ENCODE measurements at places on chromosomes 6 and 20.

DNA sequence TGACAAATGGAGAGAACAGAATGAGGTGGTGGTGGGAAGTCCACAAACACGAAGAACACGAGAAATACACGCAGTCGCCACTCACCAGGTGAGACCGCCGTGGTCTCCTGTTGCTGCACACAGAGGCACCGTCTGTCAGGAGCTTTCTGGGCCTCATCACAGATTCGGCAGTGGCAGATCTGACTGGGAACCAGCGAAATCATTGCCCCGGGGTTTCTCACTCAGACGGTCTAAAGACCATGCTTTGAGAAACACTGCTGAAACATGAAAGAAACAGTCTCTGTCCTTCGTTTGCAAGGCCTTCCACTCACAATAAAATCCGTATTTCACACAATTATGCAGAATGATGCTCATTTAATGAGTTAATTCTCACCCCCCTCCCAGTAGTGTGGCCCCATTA lies 130.9 kb upstream of the AFDN start:
- no peak for DNase-seq

GRCh38 chr6:166589337-166589731 lies 2.9 kb upstream of the RAMACL start:
- no peak for DNase-seq

DNA sequence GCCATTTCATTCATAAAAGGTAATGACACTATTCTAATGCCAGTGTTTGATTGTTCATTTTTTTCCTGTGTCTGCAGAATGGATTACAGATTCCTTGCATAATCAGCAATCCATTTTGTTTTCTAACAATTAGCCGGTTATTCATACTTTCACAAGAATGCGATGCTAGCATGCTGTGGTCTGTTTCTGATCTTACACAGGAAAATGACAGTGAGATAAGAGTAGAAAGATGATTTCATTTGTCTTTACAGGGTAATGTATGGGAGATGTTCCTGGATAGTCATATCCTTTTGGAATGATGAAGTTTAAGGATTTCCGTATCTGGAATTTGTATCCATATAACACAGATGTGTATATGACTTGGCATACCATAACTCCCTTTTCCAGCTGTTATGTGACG lies 207.3 kb downstream of the FARS2 start:
- DNase-seq: no peak

- no peak for DNase-seq
Measured at GRCh38 chr6:83536647-83537589, 24.6 kb downstream of the PRSS35 start.

DNA sequence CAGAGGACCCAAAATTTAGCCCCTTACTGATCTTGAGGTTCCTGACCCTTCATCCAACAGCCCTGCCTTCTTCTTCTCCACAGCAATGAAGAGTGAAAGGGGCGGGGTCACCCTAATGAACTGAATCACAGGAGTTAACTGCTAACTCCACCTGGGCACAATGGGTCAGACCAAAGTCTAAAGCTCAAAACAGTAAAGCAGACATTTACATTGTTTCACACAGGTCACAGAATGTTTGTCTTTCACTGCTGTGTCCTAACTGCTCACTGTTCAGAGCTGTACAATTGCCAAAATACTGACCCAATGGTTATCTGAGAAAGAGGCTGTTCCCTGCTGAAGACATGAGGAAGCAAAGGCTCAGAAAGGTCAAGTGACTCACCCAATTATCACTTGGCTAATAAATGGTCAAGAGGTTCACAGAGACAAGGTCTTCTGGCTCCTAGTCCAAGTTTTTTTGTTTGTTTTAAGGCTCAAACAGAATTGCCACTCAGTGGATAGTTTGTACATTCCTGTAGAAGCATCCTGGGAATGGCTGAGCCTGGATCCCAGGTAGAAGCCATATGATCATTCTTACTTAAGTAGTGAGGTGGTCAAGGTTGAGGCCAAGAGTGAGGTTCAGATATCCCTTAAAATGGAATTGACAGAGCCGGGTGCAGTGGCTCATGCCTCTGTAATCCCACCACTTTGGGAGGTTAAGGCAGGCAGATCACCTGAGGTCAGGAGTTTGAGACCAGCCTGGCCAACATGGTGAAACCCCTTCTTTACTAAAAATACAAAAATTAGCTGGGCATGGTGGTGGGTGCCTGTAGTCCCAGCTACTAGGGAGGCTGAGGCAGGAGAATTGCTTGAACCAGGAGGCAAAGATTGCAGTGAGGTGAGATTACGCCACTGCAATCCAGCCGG lies 35.1 kb upstream of the FAM83C start:
- DNase-seq: no peak

DNA sequence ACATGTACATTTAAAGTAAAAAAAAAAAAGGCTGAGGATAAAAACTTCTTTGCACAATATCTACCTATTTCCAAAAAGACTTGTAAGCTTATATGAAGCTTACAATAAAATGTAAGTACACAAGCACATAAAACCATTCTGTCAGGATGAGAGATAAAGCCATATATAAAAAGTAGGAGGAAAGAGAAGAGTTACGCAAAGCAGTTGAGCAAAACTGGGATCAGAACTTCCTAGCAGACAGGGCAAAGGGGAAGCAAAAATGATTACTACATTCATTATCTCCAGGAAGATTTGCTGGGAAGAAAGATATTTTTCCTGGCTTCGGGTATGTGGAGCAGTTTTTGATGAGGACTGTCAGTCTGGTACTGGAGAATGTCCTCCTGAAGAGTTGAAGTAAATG lies 198.1 kb downstream of the MTFR2 start:
- no peak for DNase-seq

- DNase-seq: peak; percentile 46
Measured at GRCh38 chr6:128204616-128205015, 303.8 kb upstream of the THEMIS start.

DNA sequence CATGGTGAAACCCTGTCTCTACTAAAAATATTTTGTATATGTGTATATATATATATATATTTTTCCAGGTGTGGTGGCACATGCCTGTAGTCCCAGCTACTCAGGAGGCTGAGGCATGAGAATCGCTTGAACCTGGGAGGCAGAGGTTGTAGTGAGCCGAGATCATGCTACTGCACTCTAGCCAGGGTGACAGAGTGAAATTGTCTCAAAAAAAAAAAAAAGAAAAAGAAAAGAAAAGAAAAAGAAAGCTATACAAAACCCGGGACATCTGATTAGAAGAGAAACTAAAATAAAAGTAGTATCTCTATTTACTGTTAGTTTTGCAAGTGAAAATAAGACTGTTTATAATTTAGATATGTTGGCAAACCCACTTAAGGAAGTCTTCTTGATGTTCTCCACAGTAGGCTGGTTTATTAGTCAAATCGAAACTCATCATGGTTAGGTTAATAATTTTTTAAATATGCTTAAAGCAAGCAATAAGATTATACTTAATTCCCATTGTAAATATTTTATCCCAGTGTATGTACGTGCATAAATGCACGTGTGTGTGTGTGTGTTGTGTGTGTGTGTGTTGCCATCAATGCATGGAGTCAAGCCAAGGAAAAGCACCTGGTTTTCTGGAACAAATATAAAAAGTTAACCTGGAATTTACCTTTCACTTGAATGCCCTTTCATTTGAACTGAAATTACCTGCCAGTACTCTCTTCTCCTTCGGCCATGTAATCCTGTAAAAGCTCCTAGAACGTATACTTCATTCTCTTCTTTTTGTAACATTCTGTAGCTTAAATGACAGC lies 7.1 kb downstream of the VNN2 start:
- DNase-seq: no peak

- no peak for DNase-seq
Measured at GRCh38 chr6:161796681-161797080, 522.8 kb upstream of the AGPAT4 start.

GRCh38 chr6:146153040-146153758 lies 124.3 kb downstream of the GRM1 start:
- no peak for DNase-seq

GRCh38 chr6:148811459-148811858 lies 64.6 kb downstream of the UST start:
- no peak for DNase-seq

DNA sequence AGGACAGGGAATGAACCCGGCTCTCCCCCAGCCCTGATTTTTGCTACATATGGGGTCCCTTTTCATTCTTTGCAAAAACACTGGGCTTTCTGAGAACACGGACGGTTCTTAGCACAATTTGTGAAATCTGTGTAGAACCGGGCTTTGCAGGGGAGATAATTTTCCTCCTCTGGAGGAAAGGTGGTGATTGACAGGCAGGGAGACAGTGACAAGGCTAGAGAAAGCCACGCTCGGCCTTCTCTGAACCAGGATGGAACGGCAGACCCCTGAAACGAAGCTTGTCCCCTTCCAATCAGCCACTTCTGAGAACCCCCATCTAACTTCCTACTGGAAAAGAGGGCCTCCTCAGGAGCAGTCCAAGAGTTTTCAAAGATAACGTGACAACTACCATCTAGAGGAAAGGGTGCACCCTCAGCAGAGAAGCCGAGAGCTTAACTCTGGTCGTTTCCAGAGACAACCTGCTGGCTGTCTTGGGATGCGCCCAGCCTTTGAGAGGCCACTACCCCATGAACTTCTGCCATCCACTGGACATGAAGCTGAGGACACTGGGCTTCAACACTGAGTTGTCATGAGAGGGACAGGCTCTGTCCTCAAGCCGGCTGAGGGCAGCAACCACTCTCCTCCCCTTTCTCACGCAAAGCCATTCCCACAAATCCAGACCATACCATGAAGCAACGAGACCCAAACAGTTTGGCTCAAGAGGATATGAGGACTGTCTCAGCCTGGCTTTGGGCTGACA lies 28.8 kb upstream of the ZBP1 start:
- DNase-seq: no peak

- peak; percentile 27 for DNase-seq
Measured at GRCh38 chr6:41428996-41429421, 93.6 kb downstream of the NCR2 start.

DNA sequence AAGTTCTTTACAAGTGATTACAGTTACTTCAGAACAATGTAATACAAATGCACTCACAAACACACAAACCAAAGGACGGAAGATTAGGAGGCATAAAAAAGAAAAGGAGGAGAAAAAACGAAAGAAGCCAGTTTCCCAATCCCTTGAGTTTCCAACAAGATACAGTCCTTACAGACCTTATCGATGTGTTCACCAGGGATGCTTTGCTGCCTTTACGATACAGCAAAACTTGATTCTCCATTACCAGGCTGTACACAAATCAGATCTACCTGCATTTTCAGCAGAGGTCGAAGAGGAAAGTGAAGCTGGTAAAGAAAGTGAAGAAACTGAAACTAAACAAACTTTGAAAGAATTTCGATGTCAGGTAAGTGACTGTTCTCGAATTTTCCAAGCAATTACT lies 62.6 kb upstream of the SMIM8 start:
- no peak for DNase-seq

DNA sequence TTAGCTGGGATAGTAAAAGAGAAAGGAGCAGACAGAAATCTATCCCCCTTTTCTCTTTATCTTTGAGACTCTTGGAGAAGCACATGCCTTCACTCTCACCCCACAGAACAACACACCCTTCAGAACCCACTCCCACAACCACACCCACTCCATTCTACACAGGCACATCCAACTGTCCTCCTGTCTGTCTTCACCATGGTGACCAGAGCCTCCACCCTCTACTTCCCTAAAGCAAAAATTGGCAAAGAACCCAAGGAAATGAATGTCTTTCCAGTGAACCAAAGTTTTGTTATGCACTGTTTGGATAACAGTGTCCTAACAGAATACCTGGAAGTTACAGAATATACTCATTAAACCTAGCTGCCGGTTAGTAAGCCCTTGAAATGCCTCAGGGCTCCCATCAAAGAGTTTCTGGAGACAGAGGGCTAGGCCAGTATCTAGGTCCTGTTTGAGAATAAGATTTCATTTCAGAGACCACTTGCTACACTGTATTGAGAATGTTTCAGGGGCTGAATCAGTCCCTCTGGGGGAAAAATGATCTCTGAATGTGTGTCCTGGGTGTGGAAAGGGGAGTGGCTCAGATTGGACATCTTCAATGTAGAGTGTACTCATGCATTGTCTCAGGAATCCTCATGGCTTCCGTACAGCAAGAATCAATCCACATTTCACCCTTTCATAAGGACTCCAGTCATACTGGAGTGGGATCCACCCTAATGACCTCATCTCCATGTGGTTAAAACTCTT lies 101.1 kb downstream of the LY86 start:
- no peak for DNase-seq

- DNase-seq: no peak
Measured at GRCh38 chr6:1577146-1577680, 32.5 kb upstream of the FOXC1 start.

DNA sequence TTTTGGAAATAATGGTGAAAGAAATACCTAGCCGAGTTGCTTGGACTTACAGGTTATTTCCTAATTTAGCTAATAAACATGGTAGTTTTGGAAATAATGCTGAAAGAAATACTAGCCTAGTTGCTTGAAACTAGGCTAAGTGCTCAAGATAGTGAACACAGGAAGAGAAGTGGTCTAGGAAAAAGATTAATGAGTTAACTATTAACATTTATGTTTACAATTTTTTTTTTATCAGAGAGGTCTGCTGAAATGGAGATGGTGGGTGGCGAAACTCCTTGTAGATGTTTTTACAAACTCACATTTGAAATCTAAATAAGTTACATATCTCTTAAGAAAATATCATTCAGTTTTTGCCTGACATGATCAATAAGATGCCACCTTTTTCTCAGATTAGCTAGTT lies 39.2 kb downstream of the MAPK14 start:
- no peak for DNase-seq

- DNase-seq: no peak
Measured at GRCh38 chr6:61210549-61210948, 1075.5 kb downstream of the KHDRBS2 start.

GRCh38 chr6:35139924-35140638 lies 1.1 kb downstream of the TCP11 start:
- no peak for DNase-seq

- DNase-seq: no peak
Measured at GRCh38 chr20:4603724-4604123, 118.0 kb upstream of the PRND start.

- no peak for DNase-seq
Measured at GRCh38 chr6:3323148-3323547, 64.4 kb downstream of the PSMG4 start.

GRCh38 chr6:82331031-82331773 lies 32.4 kb upstream of the TPBG start:
- peak; percentile 74 for DNase-seq

GRCh38 chr20:1891263-1892118 lies 3.7 kb upstream of the SIRPA start:
- no peak for DNase-seq

DNA sequence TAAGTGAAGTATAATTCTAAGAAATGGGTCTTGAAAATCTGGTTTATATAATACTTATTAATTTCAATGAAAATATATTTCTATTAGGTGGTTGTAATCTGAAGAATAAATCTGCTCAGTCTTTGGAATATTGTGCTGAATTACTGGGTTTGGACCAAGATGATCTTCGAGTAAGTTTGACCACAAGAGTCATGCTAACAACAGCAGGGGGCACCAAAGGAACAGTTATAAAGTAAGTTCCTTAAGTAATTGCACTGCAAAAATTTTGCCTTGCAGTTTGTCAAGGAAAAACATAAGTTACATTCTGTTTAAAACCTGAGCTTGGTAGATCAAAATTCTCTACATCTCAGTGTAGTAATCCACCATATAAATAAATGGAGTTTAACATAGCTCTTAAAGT lies 106.0 kb downstream of the MYO6 start:
- peak; percentile 45 for DNase-seq

- DNase-seq: no peak
Measured at GRCh38 chr6:38695227-38695900, 7.6 kb downstream of the GLO1 start.

GRCh38 chr20:34294563-34294962 lies 8.6 kb downstream of the AHCY start:
- DNase-seq: no peak
